Kidney (tissue), 22 donors: ENCODE measurements at places on chromosomes 2 and 18. TPM values are rescaled to one million over a fixed set of nuclear protein-coding genes. Genes with fewer than 3 reads are reported as not detected.

DNA sequence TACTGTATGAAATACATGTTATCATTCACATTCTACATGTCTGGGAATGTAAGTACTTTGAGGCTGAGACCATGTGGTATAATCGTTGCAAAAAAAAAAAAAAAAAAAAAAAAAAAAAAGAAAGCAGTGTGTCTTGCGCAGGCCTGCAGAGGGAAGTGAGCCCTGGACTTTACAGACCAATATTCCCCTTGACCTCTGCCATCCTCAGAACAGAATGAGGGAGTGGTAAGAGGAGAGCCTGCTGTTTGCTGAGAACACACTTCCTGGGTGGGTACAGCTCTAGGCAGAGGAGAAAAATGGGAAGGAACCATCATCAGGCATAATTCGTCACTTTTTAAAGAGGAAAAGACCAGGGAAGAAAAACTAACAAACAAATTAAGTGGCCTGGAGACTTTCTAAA, 28.8 kb upstream of the TBC1D8 start:
- DNase-seq: no peak

The GLB1L gene
- total RNA-seq: 20.6 TPM

- DNase-seq: no peak
Measured at GRCh38 chr2:126909366-126909765, 10.7 kb downstream of the TEX51 start.

The ATP6V1B1 gene
- total RNA-seq: 37.9 TPM

GRCh38 chr2:78676921-78677696, 348.4 kb upstream of the REG3G start:
- DNase-seq: peak; percentile 18

The PSD4 gene
- 42.0 TPM for total RNA-seq

The APCDD1 gene
- 22.9 TPM for total RNA-seq

- DNase-seq: no peak
Measured at GRCh38 chr18:74446178-74446577, 10.9 kb downstream of the DIPK1C start.

DNA sequence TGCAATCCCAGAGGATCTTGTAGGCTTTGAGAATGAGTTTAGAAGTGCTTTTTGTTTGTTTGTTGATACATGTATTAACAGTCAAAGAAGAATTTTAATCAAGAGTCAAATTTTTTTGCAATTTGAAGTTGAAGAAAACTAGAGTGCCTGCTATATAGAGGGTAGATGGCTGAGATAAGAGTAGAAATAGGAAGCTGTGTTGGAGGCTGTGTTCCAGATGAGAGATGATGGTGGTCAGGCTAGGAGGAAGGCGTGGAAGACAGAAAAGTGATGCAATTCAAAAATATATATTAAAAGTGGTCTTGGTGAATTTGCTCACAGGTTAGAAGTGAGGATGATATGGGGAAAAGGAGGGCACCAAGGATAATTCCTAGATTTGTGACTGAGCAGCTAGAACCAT, 978.3 kb downstream of the BCL11A start:
- no peak for DNase-seq

DNA sequence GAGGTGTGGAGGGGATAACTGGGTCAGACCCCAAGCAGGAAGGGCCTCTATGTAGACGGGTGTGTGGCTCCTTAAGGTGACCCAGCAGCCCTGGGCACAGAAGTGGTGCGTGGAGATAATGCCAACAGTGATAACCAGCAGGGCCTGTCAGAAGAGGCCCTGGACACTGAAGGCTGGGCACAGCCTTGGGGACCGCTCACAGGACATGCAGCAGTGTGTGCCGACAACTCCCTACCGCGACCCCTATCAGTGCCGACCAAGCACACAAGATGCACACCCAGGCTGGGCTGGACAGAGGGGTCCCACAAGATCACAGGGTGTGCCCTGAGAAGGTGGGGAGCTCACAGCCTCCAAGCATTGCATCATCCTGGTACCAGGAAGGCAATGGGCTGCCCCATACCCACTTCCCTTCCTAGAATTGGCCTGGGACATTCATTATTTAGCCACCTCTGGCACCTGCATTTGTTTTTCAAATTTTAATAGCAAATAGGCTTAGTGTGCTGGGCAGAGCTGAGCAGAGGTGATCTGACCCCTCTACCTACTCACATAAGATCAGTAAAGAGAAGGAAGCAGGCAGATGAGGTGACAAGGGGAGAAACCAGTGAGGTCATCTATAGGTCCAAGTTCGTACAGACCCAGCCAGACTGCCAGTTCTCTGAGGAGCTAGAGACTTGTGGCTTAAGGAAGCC, 55.2 kb downstream of the BCL11A start:
- no peak for DNase-seq

- no peak for DNase-seq
Measured at GRCh38 chr2:171515672-171516298, 6.5 kb upstream of the CYBRD1 start.

DNA sequence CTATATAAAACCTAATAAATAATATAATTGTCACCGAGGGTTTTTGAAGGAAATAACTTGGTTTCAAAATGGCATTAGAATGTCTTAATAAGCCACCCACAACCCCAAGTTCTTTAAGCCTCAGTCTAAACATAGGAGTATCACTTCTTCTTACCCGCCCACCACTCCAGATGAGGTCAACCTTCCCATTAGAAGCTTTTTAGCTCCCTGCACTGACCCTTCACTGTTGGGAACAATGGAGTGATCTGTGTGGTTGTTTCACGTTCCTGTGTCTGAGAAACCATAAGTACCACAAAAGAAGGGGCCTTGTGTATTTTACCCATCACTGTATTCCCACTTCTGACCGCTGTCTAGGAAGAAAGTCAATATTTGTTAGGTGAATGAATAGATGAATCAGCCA, 326.3 kb upstream of the ZNF521 start:
- DNase-seq: no peak

The TXNDC9 gene
- total RNA-seq: 31.7 TPM

GRCh38 chr18:48707636-48708296, 168.9 kb downstream of the CTIF start:
- DNase-seq: no peak

DNA sequence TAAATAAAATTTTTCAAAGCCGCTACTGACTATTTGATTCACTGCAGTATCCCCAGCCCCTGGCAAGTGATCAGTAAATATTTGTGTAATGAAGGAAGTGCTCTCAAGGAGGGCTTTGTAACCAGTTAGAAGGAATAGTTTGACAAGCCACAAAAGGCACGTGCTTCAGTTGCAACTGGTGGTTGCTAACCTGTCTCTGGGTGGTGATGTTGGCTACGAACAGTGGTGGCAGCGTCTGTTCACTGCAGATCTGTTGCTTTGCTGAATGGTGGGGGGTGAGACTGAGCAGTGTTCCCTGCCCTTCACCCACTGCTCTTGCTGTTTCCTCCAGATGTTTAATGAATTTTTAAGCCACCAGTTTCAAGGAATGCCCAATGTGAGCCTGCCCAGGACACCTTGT, 73.9 kb upstream of the SIX2 start:
- no peak for DNase-seq

GRCh38 chr2:142965443-142965842, 88.0 kb downstream of the KYNU start:
- DNase-seq: no peak

GRCh38 chr2:3547915-3548314, 10.2 kb downstream of the RNASEH1 start:
- DNase-seq: no peak

DNA sequence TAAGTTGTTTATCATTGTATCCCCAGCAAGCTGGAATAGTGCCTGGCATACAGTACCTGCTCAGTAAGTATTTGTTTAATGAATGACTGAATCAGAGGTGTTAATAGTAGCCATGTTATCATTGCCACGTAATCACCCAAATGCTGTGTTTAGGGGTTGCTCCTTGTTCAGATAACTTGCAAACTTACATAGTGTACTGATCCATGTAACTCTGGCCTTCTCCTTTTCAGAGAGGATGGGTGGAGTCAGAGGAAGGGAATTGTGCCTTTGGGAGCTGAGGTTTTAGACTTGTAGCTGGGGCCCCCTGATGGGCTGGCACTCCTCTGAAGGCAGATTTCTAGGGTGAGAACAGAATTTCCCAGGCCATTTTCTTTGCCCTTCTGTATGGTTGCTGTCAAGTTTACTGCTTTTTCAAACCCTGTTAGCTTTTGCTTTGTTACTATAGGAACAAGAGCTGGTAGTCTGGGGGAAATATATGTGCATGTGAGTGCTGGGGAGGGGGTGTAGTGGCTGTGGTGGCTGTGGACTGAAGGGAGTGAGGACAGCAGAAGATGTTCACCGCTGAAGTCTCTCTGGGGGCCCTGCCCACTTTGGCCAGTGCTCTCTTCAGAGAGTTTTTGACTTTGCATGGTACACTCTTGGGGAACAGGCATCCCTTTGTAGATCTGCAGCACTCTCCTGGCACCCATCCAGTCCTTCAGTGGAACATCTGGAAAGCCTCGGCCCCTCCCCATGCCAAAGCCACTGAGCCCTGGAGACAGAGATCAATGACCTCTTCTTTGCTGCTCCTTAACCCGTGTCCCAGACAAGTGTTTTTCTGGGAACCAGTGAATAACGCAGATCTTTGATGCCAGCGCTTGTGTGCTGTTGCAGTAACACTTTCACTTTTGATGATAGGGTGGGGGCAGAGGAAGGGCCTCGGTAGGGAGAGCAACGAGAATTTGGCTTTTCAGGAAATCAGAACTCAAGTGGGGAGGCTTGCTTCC, 209.0 kb downstream of the PRKCE start:
- DNase-seq: peak; percentile 63

DNA sequence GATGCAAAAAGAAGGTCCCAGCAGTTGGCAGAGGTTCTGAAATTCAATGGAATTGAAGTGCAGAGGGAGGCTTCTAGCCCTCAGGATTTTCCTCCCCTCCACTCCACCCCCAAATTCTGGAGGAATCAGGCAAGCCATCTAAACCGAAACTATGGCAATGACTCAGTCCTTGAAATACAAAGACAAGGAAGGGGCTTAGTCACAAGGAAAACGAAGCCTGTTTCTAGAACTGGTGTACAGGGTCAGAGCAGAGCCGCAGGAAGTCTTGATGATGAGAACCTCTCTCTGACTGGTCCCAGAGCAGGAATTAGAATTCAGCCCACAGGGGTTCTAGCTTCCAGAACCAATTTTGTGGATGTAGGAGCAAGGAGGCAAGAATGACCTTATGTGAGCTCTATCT, 111.7 kb upstream of the SCN1A start:
- no peak for DNase-seq

The HOXD12 gene
- not detected for total RNA-seq

- DNase-seq: no peak
Measured at GRCh38 chr2:75465317-75465984, 95.3 kb downstream of the EVA1A start.

The TIMM21 gene
- total RNA-seq: 28.5 TPM

The NTSR2 gene
- not detected for total RNA-seq

DNA sequence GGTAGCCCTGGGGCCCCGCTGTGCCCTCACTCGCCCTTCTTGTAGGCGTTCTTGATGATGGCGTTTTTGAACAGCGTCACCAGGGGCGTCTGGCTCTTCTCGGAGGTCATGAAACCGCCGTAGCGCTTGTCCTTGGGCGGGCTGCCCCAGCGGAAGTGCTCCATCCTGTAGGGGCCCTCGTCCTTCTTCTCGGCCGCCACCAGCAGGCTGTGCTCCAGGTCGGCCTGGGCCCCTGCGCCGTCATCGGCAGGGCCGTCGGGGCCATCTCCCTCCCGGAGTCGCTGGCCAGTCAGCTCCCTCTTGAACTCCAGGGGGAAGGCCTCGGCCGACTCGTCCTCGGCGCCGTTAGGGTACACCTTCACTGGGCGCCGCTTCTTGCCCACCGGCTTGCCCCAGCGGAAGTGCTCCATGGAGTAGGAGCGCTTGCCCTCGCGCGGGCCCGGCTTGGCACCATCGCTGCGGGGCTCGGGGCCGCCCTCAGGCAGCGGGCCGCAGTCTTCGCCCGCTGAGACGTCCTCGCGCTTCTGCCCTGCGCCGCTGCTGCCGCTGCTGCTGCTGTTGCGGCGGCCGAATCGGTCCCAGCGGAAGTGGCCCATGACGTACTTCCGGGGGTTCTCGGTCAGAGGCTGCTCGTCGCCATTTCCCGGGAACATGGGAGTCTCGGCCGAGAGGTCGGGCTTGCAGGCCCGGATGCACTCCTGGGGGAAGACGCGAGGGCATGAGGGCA, 7.2 kb downstream of the POMC start:
- peak; percentile 81 for DNase-seq

DNA sequence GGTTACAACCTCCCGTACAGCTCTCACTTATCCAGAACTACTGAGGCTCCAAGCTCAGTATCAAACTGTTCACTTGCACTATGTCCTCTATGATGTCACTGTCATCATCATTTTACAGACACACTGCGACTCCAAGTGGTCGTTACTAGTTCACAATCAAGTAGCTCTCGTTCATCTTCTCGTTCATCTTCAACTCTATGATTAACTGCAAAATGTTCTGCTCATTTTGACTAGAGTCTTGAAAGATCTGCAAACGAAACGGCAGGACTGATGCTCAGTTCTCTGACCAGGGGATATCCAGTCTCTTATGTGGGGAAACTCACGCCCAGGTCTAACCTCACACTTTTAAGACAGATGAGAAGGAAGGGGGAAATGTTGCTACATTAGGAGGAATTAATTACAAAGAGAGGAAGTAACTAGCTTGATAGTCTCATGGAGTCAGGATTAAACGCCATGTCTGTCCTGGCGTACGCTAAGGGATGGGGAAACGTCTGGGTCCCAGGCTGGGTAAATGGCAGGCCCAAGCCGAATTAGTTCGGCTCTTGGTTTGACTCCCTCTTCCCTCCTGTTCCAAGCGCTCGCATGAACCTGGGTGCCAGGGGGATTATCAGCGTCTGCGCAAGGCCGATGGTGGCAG, 794 bp upstream of the CHCHD5 start:
- DNase-seq: no peak

The IL37 gene
- not detected for total RNA-seq

The RAB27B gene
- total RNA-seq: 4.1 TPM

DNA sequence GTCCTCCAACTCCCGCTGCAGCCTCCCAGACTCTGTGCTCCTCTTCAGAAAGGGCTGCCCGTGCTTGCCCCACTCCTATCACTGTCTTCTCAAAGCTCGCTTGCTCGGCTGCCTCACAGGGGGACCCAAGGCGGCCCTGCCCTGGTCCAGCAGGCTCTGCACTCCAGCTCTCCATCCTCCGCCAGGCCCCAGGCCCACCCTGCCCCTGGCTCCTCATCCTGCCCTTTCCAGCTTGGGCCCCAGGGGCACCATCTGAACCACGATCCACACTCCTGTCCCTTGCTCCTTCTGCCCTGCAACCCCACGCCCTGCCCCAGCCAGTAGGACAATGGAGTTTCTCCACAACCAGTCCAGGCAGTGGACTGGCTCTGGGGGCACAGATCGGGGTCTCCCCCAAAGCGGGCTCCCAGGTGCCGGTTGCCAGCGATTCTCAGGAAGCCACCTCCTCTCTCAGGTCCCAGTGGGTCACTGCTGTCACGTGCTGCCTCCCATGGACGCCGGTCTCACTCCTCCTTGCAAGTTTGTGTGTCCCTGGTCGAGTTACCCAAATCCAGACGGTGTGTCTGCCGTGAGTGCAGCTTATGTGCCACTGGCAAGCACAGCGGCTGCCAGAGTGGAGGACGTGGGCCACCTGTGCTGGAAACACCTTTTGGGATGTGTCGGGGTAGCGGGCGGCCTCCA, 238.5 kb downstream of the HDAC4 start:
- no peak for DNase-seq

DNA sequence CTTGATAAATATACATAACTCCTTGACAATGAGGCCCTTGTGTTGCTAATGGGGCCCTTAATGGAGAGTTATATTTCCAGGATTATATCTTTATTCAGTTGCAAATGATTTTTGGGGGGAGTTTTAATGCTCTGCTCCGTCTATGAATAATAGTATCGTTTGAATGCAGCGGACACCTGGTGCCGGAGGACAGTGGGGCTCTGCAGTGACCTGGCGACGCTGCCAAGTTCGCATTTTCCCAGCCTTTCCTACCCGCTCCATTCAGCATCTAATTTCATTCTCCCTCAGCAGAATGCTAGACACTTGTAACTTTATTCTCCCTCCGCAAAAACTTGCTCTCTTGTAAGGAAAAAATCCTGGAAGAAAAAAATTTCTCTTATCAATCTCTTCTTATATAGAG, 257.6 kb upstream of the SALL3 start:
- DNase-seq: peak; percentile 19

The RGPD4 gene
- not detected for total RNA-seq
